GOT3 (cell line): ENCODE measurements at places on chromosomes 3 and 15.

DNA sequence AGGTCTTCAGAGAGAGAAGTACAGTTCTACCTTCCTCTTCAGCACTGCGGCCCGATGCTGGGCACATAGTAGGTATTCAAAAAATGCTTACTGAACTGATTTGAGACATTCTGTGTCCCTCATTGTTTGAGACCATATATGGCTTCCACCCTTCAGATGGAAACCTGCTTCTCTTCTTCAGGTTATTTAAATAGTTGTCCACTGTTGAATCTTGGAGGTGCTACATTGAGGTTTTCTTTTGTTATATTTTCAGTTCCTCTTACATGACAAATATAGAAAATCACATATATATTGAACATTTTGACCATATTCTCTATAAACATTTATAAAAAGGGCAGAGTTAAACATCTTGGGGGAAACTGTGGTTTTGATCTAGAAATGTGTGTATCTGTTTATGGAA is 200.2 kb upstream of the LRRC3B start:
- no peak for DNase-seq

DNA sequence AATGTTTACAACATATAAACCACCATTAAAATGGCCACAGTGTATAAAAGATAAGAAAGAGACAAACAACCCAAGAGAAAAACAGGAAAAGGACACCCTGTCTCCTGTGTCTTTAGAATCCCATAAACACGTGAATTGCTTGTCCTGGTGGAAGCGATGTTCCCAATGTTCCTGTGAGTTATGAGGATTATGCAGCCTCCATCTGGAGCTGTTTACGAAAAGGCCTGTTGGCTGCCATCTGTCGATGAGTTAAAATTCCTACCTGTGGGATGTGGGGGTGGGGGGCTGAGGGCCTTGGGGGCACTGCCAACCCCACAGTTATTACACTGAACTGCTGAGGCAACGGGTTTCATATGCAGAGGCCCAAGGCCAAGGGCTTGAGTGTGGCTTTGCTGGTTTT is 13.6 kb downstream of the NISCH start:
- no peak for DNase-seq

DNA sequence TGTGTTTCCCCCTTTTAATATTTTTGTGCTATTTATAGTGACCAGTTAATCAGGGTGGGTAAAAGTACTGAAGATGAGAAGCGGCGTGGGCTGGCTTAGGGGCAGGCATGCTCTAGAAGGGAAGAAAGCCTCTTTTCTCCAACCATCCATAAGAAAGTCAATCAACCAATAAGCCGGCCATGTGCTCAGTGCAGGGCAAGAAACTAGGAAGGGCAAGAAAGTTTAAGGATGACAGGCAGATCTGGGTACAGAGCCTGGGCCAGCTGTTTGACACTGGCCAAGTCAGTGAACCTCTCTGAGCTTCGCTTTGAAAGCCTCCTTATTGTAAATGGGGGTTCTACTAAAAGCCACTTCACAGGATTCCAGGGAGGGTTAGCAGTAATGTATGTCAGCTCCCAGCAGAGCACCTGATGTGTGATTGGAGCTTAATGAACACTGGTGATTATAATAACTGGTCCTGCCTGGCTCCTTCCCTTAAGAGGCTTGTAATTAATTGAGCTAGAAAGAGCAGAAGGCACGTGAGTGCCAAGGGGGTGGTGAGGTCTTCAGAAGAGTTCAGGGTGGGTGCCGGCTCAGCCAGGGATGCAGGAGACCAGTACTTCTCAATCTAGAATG is 5.7 kb upstream of the CHRNA3 start:
- no peak for DNase-seq

DNA sequence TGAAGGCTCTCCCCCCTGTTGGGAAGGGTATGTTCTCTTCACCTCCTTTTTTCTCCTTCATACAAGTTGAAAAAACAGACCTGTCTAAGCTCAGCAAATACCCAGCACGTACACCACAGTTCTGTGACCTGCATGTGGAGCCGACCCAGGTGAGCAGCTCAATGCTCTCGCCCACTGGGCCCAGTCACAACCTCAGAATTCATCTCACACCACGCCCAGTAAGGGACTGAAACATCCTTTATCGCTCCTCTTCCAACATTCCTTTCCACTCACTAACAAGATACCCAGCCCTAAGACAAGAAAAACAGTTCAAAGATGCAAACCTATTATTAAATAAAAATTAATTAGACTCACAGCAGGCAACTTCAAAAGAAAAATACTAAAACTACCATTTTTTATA is 68.9 kb downstream of the FOXP1 start:
- no peak for DNase-seq

- no peak for DNase-seq
Observed at GRCh38 chr3:29899021-29899420, 618.1 kb downstream of the RBMS3 start.

DNA sequence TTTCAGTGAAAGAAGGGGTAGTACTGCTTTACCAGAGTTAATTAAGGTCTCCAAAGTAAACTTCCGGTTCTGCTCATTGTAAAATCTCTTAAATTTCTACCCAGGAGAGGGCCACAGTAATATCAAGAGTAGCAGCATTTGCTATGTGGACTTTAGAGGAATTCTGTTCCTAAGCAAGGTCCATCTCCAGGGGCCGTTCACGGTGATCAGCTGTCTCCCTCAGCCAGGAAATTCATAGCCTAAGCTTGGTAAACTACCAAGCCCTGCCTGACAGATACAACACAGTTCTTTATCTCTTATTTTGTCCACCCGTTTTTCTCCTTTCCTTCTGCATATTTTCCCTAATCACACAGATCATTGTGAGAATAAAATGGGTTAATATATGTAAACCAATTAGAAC is 2.3 kb downstream of the DUT start:
- DNase-seq: no peak

DNA sequence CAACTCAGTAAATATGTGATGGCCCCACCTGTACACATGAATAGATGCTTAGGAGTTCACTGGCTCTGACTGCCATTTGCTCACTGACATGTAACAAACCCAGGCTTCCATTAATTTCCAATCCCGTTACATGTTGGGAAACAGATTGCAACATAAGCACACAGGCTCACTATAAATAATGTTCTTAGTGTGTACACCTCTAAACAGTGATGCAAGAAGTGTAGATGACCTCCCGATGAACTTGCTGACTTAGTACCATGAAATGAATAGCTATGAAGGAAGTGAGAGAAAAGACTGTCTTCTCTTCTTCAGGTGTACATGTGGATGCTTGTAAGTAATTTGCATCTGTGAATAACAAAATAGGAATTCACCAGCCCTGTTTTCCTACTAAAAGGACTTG is 21.4 kb upstream of the FSIP1 start:
- DNase-seq: no peak

DNA sequence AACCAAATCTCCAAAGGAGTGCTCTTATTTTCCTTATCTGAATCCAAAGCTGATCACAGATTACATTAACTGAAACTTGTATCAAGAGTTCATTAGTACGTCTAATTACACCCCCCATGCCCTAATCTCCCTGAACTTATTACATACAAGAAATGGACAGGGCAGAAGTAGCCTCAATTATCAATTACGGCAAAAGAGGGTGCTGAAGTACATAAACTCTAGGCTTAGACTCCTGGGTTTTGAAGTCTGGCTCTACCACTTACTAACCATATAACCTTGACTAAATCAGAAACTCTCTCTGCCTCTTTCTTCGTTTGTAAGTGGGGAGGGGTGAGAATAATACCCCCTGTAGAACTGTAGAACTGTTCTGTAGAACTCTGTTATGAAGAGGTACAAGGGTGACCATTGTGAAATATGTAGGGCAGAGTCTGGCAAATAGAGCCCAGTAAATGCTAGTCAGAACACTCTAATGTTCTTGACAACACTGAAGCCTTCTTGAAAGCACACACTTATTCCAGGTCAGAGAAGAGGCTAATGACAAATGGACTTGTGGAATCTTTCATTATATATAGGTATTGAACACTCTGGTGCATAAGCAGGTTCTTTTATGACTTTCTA is 19.6 kb upstream of the OR5K4 start:
- DNase-seq: no peak

- DNase-seq: no peak
Observed at GRCh38 chr3:153970047-153970446, 151.1 kb upstream of the ARHGEF26 start.

- no peak for DNase-seq
Observed at GRCh38 chr3:59368900-59369675, 319.3 kb upstream of the CFAP20DC start.

GRCh38 chr3:85254738-85255137 is 295.9 kb downstream of the CADM2 start:
- no peak for DNase-seq

DNA sequence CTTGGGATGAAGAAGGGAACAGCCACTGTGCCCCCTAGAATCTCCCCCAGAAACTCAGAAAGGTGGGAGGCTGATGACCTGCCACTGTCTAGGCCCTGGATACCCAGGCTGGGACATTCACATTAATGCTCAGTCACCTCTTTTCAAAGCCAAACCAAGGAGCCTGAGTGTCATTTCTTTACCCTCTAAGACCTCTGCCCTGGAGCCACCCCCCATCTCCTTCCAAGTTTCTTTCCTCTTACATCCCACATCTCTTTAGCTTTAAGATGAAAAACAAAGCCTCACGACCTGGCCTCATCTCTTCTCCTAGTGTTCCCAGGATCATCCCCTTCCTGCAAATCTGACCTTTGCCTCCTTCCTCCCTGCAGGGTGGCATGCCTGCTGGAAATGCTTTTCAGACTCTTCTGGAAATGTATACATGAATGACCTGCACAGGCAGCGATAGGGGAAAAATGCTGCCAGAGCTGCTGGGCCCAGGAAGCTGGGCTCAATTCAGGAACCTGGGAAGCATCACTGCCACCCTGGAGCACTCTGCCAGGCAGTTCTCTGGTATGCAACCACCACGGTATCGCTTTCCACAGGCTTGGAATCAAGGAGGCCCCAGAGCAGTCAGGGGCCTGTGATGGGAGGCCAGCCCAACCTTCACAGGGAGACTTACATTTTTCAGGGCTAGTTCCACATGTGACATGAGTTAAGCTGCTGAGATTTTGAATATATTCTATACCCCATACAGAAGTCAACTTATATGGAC is 67.6 kb downstream of the DAPK2 start:
- DNase-seq: no peak

DNA sequence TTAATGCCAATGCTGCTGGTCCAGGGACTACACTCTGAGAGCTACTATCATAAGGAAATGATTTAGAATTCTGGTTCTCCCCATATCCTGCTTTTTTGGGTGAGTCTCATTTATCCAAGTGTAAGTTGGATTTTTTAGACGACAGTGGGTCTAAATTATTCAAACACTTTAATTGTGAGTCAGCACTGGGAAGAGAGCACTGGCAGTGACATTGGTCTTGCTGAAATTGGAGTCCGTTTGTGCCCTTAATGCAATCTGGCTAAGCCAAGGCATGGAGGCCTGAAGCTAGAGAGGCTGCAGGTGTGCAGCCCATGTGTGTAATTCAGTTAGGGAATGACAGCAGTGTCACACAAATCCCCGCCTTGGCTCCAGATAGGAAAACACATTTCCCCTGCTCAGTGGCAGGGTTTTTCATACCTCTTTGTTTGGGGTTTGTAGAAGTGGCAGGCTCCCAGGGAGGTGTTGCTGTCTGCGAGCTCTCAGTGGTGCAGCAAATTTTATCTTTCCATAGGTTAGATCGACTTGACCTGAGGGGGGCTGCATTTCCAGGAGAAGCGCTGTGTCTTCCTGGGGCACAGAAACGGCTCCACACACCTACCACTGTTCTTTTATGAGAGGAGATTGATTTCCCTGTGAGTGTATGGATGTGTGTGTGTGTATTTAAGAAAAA is 197.7 kb downstream of the CD47 start:
- no peak for DNase-seq

DNA sequence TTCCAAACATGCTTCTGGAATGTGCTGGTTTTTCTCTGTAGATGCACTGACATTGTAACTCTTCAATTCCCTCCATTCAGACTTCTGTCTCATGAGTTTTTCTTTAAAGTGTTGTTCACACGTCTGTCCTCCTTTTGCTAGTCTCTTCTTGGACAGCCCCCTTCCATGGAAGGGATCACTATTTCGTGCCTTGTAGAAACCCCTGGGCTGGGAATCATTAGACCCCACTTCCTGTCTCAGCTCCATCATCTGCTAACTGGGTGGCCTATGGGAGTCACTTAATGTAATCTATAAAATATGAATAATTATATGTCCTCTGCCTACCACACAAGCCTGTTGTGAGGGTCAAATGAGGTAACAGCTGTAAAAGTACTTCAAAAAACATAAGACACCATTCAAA is 110.6 kb downstream of the THSD4 start:
- no peak for DNase-seq

- no peak for DNase-seq
Observed at GRCh38 chr3:66572090-66572675, 71.4 kb upstream of the LRIG1 start.

- no peak for DNase-seq
Observed at GRCh38 chr3:106309274-106309673, 440.5 kb upstream of the CBLB start.

- no peak for DNase-seq
Observed at GRCh38 chr3:66101901-66102300, 63.2 kb upstream of the MAGI1 start.

DNA sequence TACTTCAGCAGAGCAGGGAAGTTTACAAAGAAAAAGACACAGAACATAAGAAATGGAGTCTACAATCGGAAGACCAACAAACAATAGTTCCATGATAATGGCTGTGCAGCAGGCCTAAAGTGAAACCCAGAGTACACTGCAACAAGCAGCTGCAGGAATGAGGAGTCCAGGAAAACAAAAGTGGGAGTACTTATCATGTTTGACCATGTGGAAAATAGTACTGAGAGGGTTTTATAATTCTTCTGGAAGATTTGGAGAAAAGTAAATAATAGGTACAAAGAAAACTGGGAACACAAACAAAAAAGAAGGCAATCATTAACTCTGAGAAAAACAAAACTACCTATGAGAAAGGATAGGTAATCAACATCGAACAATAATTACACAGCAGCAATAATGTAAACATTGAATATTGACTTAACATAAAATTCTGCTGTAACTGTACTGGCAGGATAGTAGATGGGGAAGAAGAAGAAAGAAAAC is 87.5 kb downstream of the NEK10 start:
- DNase-seq: no peak

- no peak for DNase-seq
Observed at GRCh38 chr3:14458434-14459275, 56.2 kb downstream of the SLC6A6 start.

DNA sequence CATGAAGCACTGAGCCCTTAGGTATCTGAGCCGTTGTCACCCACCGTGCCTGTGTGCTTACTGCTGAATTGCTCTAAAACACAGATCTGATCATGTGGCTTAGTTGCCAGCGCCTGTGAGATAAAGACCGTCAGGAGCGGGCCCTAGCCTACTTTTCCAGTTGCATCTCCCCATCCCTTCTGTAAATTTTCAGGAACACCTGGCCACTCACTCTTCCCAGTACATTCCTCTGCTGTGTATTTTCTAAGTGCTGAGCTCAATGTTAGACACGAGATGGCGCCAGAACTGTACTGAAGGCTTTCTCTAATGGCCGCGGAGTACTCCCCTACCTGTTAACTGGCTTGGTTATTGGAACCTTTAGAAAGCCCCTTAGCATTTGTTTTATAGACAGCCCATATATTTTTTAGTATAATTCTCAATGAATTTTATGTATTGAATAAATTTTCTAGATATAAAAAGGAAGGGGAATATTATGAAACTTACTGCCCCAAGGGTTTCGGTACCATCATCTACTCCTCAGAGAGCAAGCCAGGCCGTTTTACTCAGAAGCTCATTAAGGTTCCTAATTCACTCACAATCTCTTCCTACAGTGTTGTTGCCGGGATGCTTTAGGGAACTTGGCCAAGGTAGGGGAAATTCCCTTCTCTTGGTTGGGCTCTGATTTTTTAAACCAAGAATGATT is 16.7 kb upstream of the WNT7A start:
- no peak for DNase-seq

GRCh38 chr3:165830746-165831145 is 6.5 kb downstream of the BCHE start:
- DNase-seq: no peak
